ENCODE measurements at places on chromosomes 2 and 18. TPM values are rescaled to one million over a fixed set of nuclear protein-coding genes. Genes with fewer than 3 reads are reported as not detected.
A peak's percentile ranks its signal among the peaks of the same experiment; 100 is the strongest.

- H3K4me1 ChIP-seq: peaks cover 8% of the 10 kb centered on the region
- H3K27me3 ChIP-seq: peaks cover 2% of the 10 kb centered on the region
- H3K4me3 ChIP-seq: no peak overlapping the region
- DNase-seq: no peak
Measured at GRCh38 chr2:54042897-54043620, 72.3 kb upstream of the PSME4 start.

GRCh38 chr2:27566628-27567027, 16.2 kb upstream of the ZNF512 start:
- H3K4me3 ChIP-seq: no peak overlapping the region
- H3K27me3 ChIP-seq: peaks cover 50% of the 10 kb centered on the region
- DNase-seq: no peak
- H3K36me3 ChIP-seq: no peaks in the 10 kb centered on the region
- no peak overlapping the region for H3K27ac ChIP-seq

- H3K4me3 ChIP-seq: no peak overlapping the region
- no peak for DNase-seq
- H3K36me3 ChIP-seq: no peaks in the 10 kb centered on the region
- H3K27me3 ChIP-seq: peaks cover 11% of the 10 kb centered on the region
Measured at GRCh38 chr2:29223257-29223656, 108.0 kb downstream of the CLIP4 start.

- H3K4me1 ChIP-seq: peaks cover 65% of the 10 kb centered on the region
- no peak overlapping the region for H3K4me3 ChIP-seq
- H3K27ac ChIP-seq: no peak overlapping the region
- peaks cover 3% of the 10 kb centered on the region for H3K36me3 ChIP-seq
Measured at GRCh38 chr18:58536202-58536516, 92.7 kb downstream of the ALPK2 start.

DNA sequence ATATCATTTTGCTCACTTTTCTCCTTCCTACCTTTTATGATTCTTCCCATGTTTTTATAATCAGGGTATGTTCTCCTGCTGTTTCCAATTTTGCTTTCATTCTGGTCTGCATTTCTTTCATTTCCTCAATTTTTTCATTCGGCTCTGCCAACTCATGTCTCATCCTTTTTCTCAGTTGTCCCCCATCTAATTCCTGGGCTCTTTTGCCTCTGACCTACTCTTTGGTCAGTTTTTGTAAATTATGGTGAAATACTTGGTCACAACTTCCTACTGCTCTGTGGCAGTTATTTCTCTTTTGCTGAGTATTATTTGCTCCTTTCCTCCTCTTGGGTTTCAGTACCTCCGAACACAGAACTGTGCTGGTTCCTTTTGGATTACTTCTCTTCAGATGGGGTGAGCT, 27.5 kb downstream of the MYO7B start:
- no peak for DNase-seq
- H3K27me3 ChIP-seq: peaks cover 39% of the 10 kb centered on the region
- peaks cover 16% of the 10 kb centered on the region for H3K4me1 ChIP-seq
- H3K4me3 ChIP-seq: no peak overlapping the region
- peaks cover 7% of the 10 kb centered on the region for H3K36me3 ChIP-seq
- H3K27ac ChIP-seq: no peak overlapping the region

GRCh38 chr2:225660262-225661131, 261.0 kb downstream of the NYAP2 start:
- H3K36me3 ChIP-seq: no peaks in the 10 kb centered on the region
- no peak overlapping the region for H3K27ac ChIP-seq
- DNase-seq: peak; percentile 43
- peaks cover 18% of the 10 kb centered on the region for H3K27me3 ChIP-seq
- no peak overlapping the region for H3K4me3 ChIP-seq
- no peaks in the 10 kb centered on the region for H3K4me1 ChIP-seq

Gene ALPI
- total RNA-seq: not detected

Gene SERPINB12
- not detected for total RNA-seq

Gene INHA
- not detected for total RNA-seq

Gene CD226
- 134 TPM for total RNA-seq

All from activated T-helper 1 cell treated with anti-CD3 and anti-CD28 coated beads, Interleukin-12 subunit alpha, Interleukin-12 subunit beta, Interleukin-2, Interleukin-4 antibody, amounts not matched to agents 30 ng/mL and 10 ng/mL and 1 ng/mL, durations not matched to agents 14 hours and 24 hours and 36 hours (primary cell).